Nephron progenitor cell (in vitro differentiated cells): ENCODE measurements at places on chromosomes 3 and 15.

DNA sequence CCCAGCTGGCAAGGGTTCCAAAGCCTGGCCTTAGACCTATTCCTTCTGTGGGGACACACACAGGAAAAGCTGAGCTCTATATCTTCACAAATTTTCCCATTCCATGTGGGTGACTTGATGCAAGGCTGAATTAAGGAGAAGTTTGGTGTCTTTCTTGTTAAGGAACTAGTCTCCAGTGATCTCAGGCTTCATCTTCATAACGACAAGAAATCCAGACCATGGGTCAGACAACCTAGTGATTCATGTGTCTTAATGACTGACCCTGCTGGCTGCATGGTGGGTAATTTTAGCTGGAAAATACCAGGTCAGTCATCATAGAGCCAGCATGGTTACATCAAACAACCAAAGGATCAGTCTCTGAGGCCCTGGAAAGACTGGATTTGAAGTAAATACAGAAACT is 112.7 kb upstream of the SLC4A7 start:
- no peak for DNase-seq

GRCh38 chr3:72310419-72311380 is 525.8 kb upstream of the PROK2 start:
- DNase-seq = peak; percentile 42

DNA sequence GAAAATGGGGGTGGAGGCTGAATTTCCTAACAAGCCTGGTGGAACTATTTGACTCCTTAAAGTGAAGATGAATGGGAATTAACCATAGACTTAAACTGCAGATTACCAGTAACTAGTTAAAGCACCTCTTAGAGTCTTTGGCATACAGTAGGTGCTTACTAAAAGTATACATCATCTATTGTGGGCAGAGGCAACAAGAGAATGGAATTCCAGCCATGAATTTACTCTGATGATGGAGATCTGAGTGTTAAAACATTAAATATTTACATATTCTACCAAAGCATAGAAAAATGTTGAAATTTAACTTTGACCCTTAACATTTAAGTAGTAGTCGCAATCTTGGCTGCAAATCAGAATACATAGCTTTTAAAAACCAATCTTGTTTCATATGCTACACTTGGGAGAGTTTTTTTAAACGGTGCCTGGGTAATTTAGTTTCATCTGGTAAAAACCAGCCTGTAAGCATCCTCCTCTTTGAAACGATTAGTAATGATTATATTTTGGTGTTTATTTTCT is 5.2 kb downstream of the UBA5 start:
- no peak for DNase-seq

DNA sequence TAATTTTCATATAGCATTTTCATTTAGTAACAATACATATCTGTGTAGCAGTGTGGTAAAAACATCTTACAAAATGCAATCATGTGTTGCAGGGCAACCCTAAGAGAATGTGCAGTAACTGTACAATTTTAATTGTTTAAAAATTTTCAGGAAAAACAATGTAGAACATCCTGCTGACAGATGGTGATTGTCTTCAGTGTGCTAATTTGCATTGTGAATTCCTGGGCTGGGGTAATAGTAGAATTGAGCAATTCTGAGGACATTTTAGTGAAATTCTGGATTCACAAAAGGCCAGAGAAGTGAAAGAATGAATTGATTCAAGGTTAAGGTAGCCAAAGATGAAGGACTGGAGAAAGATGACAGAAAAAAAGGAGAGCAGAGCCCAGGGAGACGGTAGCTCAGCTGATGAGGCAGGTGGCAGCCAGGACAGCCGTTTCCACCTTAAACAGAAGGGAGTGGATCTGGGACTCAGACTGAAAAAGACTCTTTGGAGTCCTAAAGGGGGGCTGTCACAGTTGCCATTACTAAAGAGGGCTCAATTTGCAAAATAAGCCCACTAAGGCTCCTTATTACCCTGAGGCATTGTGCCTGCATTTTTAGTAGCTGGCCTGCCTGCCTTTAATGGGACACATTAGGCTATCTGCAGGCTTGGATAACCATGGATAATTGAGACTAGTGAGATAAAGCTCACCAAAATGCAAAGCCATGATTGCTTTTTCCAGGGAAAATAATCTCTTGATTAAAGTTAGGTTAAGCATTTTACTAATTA is 8.6 kb downstream of the MAP3K13 start:
- no peak for DNase-seq

DNA sequence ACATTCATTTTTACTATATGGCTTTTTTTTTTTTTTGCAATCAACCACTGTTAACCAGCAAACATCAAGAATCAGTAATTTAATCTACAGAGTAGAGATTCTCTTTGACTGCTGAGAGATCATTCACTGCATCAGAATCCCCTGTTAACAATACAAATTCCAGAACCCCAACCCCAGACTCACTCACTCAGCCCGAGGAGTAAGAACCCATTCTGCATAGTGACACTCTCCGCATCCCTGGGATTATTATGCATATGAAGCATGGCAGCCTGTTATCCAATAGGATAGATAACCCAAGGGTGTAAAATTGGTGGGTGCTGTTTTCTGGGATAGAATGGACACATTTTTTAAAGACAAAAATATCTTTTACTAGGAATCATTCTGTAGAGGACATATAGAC is 76.3 kb upstream of the CCDC39 start:
- no peak for DNase-seq
